ENCODE measurements at places on chromosomes 6 and 20.

DNA sequence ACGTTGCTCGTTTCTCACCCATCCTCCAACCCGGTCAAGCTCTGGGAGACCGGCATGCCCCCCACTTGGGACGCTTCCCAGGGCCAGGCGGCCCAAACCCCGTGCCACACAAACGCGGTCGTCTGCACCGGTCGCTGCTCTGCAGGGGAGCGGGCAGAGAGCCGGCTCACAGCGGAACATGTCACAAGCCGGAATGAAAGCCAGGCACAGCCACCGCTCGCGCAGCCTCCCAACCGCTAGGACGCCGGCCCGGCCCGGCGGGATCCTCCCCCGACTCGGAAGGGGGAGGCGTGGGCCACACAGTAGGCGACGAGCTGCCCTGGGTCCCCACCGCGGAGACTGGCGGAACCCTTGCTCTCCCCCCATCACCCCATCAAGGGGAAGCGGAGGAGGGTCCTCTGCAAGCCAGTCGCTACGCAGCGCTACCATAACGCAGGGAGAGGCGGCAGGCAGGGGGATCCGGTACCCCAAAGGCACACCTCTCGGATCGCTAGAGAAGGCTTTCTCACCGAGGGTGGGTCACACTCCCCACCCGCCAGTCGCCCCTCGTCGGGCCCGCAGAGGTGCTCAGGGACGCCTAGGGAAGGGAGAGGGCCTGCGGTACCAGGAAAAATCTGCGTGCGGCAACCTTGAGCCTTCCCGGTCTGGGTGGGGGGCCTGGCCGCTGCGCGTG lies 768.4 kb upstream of the DEFB115 start:
- DNase-seq, result no peak

DNA sequence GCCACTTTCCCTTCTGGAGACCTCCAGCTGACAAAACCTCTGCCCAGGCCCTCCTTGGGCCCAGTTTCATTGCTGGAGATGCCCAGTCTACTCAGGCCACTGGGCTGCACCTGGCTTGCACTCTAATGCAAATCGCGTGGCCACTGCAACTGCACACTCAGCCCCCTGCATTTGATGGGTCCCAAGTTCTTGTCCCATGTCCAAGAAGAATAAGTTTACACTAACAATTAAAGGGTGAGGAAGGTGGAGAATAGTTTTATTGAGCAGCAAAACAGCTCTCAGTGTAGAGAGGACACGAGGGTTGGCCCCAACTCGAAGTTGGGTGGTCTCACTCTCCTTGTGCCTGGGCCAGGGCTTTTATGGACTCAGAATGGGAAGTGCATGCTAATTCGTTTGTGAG lies 31.9 kb upstream of the THEMIS start:
- DNase-seq, result no peak

DNA sequence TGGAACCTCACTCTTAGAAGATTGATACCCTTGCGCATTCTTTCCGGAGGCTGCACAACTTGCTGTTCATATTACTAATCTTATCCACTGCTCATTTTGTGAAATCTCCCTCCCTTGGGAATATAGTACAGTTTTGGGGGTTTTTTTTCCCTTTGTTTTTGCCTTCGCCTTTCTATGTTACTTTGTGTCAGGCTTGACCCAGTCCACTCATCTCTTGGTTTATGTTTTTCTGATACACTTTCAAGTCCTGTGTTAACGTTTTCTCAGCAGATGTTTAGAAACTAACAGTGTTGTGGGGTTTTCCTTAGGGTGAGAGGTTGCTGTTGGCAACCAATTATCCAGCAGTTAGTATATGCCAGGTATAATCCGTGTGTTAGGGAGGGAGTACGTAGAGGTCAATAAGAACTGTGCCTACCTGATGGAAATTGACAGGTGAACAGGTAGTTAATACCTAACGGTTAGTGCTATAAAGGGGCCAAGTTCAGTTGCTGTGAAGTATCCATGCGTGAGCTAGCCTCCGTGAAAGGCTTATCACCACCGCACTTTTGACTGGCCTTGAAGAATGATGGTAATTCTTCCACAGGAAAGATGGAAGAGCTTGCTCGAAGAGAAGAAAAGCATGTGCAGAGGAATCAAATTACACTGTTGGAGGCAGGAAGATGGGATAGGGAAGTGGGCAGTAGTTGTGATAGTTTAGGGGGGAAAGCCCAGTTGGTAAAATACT lies 1.4 kb downstream of the NFYA start:
- DNase-seq, result no peak

DNA sequence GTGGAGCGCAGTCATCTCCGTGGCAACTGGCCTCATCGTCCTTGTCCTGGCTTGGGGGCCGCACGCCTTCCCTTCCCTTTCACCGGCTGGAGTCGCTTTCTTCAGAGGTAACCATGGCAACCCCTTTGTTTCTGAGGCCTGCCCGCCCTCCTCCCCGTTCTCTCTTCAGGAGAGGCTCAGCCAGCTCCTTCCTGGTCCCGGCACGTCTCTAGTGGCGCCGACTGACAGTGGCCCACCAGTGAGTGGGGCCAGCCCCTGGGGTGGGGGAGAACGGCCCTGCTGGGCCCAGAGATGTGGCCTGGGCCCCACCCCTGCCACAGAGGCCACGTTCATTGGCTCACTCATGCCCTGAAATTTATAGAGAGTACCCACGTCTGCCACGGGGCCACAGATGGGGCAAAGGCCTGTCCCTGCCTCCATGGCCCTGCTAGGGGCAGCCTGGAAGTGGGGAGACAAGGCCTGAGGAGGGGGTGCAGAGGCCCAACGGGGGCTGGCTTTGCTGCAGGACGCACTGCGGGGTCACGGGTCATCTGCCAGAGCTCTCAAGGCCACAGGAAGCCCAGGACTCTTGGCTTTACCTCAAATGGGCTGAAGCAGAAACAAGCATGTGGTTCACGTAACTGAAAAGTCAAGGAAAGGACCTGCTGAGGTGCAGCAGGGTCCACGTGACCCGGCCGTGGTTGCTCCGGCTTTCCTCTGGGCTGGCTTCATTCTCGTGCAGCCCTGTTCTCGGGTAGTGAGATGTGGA lies 1.4 kb upstream of the OSBPL2 start:
- DNase-seq, result no peak

- no peak for DNase-seq
Observed at GRCh38 chr20:37640600-37641561, 52.9 kb upstream of the CTNNBL1 start.

DNA sequence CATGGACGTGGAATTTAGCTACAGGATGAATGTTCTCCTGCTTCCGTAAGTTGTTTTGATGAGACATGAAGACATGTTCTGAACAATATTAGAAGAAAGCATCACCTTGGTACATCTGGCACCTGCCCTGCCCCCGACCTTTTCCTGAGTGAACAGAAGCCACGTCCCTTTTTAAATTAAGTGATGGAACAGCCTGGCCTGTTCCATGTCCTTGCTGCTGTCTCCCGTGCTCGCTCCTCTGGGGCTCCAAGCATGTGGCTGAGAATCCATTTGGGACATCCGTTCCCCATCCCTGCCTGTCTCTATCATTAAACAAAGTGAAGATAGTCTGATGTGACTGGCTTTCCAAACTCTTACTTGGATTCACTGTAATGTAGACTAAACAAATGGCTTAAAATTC lies 36.4 kb downstream of the ERMARD start:
- DNase-seq, result no peak

GRCh38 chr6:13238017-13238416 lies 90.3 kb downstream of the TBC1D7 start:
- DNase-seq, result no peak

DNA sequence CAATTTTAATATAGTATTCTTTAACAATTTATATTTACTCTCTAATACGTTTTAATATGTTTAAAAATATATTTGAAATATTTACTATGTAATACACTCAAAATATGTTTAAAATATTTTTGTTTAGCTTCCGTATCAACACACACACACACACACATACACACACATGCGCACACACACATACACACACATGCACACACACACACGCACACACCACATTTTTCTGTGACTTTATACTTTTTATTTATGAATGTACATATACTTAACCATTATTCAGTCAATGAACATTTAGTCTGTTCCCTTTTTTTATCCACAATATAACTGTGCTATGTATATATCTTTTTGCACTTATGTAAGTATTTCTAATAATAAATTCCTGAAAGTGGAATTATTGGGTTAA lies 15.7 kb downstream of the OR2B6 start:
- no peak for DNase-seq

- DNase-seq, result no peak
Observed at GRCh38 chr6:149964308-149965193, 808 bp downstream of the ULBP1 start.

DNA sequence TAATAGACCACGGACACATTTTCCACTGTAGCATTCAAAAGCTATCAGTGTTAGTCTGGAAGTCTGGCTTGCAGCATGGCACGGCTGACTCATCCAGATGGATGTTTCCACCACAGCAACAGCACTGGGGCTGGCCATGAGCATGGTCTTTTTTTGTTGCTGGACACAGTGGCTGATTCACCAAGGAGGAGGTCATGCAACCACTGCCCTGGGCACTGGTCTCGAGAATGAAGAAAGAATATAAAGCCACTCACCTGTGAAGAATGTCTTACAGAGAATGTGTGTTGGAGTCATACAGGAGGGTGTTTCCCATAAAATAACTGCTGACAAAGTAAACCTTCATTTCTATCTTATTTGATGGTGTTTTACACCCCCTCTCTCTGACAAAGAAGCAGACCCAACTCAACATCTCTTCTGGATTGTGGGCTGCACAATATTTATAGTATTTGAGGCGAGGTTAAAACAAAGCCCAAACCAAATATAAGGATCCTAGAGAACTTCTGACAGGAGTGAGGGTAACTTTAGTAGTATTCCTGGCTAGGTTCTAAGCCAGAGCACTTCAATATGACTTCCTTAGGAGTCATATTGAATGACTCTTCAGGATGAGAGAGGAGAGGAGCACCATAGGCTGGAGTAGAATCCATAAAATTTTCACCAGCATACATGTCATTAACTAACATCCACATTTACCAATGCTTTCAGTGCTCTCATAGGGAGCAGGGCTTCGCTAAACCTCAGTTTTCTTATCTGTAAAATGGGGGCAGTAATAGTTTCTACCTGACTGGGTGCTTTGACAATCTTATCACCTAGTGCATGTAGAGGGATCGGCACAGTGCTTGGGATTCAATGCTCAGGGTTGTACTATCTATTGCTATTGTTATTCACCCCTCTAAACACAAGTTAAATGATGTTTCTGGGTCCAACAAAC lies 121.4 kb downstream of the KIF13A start:
- DNase-seq, result no peak

DNA sequence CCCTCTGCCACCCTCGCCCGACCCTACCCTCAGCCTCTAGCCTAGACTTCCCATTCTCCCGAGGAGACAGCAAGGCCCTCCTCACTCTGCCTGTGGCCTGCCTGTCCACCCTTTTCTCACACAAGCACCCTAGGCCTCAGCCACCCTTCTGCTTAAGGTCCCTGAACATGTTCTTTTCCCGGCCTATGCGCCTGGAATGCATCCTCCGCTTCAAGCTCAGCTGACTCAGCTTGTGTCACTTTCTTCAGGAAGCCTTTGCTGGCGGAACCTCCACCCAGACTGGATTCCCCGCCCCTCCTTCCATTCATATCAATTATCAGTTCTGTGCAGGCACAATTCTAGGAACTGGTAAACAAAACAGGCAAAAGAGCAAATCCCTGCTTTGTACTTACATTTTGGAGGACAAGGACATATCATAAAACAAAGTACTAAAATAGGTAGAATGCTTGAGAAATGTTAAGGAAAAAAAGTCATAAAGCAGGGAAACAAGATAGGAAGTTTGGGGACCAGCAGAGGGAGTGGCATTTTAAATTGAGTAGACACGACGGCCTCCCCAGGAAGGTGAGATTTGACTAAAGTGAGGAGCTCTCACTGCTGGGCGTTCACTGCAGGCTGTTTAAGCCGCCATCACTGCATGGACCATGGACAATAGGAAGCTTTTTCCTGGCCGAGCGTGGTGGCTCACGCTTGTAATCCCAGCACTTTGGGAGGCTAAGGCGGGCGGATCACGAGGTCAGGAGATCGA lies 17.9 kb upstream of the SNHG17 start:
- no peak for DNase-seq

GRCh38 chr6:109096208-109096607 lies 901 bp downstream of the CEP57L1 start:
- no peak for DNase-seq

DNA sequence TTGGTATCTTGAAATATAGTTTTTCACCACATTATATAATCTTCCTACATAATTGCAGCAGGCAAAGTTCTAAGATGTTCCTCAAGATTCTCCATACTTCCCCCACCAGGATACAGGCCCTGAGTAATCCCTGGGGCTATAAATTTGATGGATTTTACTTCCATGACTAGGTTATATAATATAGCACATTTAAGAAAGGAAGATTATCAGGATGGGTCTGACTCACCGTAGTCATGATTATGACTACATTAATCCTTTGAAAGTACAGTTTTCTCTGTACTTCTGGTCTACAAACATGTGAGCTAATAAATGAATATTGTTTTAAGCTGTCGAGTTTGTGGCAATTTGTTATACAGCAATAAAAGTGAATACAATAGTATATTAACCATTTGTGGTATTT lies 122.5 kb downstream of the MACROD2 start:
- DNase-seq, result no peak

DNA sequence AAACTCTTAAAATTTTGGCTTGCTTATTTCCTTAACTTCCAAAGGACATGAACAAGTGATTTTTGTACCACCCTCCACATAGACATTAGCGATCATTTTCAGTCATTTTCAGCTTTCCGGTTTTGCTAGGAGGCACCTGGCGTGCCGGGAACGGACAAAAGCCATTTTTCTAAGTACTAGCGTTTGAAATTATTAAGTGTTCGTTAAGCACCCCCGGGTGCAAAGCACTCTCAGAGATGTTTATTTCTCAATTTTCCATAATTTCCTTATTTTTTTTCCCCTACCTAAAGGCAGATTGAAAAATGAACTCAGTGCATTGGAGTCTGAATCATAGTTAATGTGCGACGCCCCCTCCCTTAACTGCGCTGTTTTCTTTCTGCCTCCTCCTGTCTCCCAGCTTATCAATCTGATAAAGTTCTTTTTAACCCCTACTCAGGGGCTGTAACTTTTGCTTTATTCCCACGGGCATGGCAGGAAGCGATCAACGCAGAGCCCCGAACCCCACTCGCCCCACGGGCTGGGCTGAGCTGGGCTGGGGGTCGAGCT lies 58.2 kb downstream of the ZNF831 start:
- no peak for DNase-seq

DNA sequence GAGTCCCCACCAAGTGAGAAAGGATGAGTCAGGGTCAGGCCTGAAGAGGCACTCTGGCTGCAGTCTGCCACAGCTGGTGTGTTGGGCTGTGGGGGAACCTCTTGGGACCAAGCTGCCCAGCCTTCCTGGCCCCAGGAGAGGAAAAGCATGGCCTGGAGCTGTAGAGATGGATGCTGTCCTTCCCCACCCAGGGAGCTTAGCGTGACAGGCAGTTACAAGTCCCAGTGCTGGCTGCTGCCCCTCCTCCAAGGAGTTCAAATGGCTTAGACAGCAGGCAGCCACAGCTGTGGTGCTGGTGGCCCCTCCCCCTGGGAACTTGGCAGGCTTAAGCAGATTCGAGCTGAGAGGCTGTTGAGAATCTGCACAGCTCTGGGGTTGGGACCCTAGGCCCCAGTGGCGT lies 253.2 kb downstream of the PLCB1 start:
- no peak for DNase-seq

GRCh38 chr6:150142670-150143515 lies at the start of gene PPP1R14C:
PPP1R14C (plus strand) TSS chr6:150143044; CDS start chr6:150143193, 149 bp downstream.
- DNase-seq, result peak; percentile 11
